Activated CD4-positive, alpha-beta T cell treated with anti-CD3 and anti-CD28 coated beads for 4 hours (primary cell): ENCODE measurements at places on chromosomes 1 and 21.

- no peak for DNase-seq
Measured at GRCh38 chr21:34894401-34894800, 154.7 kb downstream of the RUNX1 start.

DNA sequence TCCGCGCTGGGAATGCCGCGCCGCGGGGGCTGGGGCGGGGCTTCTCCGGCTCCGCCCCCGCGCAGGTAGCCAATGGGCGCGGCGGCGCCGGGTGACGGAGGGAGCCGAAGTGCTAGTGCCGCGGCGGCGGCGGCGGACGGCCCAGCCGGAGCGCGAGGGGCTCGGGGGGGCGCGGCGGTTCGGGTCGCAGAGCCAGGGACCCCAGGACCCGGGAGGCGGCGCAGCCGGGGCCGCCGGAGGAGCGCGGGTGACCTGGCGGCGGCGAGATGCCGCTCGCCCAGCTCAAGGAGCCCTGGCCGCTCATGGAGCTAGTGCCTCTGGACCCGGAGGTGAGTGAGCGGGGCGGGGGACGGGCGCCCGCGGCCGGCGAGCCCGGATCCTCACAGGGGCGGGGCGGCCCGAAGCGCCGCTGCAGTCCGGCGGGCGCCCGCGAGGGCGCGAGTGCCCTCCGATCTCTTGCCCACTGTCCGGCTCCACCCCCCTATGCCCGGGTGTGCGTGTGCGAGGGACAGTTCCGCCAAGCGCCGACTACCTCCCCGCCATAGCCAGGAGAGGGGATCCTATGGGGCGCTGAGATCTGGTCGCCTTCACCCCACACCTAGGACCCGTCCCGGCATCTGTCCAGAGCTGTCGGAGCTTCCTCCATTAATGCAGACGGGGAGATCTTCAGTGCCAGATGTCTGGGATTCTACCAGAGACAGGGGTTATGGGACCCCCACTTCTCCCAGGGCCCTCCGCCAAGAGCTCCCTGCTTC is at the start of gene RPS6KA1:
TSS of gene RPS6KA1 (plus strand) at position 107 of the 755 bp plus-strand sequence. CDS start at position 267, 160 bp downstream.
- DNase-seq, result peak; percentile 61

GRCh38 chr1:19140465-19140864 is 69.6 kb downstream of the UBR4 start:
- DNase-seq, result no peak

DNA sequence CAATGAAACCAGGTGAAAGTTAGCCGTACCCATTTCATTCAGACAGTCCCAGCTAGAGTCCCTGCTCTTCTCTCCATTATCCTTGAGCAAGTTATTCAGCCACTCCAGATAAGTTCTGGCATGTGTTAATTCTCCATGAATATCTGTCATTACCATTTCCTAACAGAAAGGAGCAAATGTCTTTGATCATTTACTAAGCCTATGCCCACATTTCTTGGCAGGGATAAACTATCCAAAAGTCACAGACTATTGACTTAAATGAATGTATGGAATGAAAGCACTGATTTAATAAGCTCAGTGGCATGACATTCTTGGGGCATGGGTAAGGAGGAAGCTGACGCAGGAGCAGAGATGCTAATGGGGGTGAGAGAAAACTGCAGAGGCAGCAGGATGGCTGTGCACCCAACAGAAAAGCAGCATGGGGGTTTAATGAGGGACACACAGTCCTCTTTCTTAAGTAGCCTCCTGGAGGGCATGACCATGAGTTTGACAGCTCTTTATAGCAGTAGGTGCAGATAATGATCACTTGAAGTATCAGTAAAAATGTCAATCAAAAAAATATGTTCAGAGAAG is 17.6 kb upstream of the DHCR24 start:
- DNase-seq, result no peak

DNA sequence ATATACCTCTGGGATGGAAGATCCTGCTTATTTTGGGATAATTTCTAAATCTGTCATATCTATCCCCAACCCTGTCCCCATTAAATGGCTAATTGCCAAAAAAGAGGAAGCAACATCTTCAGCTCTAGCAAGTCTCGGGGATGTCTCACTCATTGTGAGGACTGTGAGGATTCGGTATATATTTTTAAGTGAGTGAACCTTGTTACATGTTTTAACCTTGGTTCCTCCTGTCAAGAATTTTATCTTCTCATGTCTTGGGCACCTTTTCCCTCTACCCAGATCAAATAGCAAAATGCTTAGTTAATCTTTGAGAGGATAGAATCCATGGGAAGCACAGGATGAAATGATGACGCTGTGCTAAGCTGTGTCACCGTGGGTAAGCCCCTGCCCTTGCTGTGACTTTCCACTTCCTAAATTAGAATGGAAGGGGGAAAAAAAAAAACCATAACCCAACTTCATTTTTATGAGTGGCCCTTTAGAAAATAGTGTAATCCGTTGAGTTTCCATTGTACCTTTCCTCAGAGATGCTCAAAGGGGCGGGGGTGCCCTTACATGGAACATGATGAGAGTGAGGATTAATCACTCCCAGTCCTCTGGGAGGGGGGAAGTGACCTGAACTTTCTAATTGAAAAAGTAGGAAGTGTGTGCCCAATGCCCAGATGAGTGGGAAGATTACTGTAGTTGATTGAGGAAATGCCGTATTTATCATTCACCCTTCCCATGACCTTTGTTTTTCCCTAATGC is 7.6 kb downstream of the ATP1A1 start:
- no peak for DNase-seq

DNA sequence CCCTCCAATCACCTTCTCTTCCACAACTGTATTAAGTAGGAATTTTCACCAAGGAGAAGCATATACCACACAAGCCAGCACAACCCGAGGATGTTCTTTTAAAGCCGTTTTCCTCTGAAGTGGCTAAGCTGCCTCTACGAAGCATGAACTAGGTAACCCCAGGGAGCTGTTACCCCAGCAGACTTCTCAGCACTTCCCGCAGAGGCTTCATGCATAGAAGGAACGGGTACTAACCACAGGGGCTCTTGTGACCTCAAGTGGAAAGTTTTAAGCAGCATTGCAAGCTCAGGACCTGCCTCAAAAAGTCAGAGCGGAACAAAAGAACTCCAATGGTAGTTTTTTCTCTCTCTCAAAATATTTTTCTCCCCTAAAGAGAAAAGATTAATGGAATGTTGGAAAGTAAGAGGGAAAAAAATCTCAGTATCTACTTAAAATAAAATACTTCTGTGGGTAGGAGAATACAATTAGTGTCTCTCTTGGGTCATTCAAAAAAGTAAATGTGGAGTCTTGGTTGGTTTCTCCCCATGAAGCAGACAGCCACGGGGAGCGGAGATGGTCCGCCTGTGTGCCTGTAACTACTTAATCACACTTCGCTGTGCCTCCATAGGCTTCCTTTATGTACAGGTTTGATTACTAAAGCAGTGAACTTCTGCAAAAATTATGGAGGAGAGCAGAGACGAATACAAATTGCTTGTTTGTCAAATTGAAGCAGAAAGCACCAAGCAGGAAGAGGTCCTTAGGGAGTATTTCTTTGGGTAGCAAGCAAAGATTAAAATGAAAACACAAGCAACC is 40.9 kb downstream of the STX6 start:
- peak; percentile 53 for DNase-seq

DNA sequence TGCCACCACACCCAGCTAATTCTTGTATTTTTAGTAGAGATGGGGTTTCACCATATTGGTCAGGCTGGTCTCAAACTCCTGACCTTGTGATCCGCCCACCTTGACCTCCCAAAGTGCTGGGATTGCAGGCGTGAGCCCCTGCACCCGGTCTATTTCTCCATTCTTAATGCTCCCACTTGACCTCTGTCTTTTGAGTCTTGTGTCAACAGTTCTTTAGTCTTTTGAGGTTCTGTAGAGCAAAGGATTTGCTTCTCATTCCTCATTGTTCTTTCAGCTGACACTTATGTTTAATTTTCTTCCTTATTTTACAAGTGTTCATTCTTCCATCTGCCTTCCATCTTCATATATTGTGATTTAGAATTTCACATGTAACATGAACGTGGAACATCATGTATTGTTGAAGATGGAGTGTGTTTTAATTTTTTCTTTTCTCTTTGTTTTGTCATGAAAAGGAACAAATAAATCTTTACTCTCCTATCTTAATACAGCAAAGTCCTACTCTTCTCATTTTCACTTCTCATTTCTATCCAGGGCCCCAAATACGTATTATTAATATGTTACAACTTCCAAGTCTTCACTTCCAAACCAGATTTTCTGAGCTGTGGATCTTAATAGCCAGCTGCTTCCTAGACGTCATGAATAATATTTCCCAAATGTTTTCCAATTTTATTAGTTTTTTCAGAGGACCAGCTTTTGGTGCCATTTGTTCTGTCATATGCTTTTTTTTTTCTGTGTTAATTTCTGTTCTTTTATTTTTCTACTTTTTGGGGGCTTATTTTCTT is 16.9 kb downstream of the MTF2 start:
- DNase-seq, result no peak

GRCh38 chr1:162389971-162390370 is 8.4 kb downstream of the C1orf226 start:
- no peak for DNase-seq

DNA sequence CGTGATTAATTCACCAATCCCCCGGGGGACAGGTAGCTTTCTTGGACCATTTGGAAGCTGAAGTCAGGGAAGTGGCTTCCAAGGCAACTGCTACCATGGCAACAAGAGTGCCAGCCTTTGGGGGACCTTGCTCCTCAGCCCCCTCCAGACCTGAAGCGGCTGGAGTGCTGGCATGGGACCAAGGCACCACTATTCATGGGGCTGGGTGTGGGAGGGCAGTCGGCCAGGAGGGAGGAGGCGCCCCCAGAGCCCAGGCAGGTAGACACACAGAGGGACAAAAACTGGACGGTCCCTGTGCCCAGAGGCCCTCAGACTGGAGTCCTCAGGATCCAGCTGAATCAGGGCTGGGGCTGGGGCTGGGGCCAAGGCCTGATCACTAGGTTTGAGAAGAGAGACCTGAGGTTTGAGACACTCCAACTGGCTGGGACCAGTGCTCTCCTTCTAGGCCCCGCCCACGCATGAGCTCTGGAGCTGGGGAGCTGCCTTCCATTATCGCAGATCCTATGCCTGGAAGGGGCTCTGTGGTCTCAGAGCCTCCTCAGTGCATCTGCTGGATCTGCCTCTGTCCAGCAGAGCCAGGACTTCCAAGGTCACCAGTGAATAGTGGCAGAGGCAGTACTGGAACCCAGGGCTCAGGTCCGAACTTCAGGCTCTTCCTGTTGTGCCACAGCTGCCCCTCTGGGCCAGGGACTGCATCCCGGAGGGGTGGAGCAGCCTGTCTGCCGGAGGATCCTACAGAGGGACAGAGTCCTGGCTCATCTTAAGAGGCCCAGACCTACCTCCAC is 3.3 kb upstream of the KNCN start:
- DNase-seq, result no peak

- DNase-seq, result no peak
Measured at GRCh38 chr21:16569679-16570078, 839.9 kb downstream of the USP25 start.
